ENCODE measurements at places on chromosomes 7 and 10. TPM values are rescaled to one million over a fixed set of nuclear protein-coding genes. Genes with fewer than 3 reads are reported as not detected.

The TLX1 gene
- not detected for total RNA-seq

The ZNF467 gene
- 0.77 TPM for total RNA-seq

The MMD2 gene
- total RNA-seq, result not detected

The TMEM270 gene
- not detected for total RNA-seq

The CYP26C1 gene
- total RNA-seq, result under 0.01 TPM

The WDR91 gene
- 6.7 TPM for total RNA-seq

The SPDYE9 gene
- total RNA-seq, result not detected

The NEUROG3 gene
- not detected for total RNA-seq

The PRPF18 gene
- total RNA-seq, result 43.1 TPM

The ANKRD30A gene
- total RNA-seq, result not detected

The ZC3HAV1L gene
- total RNA-seq, result 13.5 TPM

Data from regular cardiac myocyte (primary cell).